ENCODE measurements at places on chromosomes 11 and 22.

DNA sequence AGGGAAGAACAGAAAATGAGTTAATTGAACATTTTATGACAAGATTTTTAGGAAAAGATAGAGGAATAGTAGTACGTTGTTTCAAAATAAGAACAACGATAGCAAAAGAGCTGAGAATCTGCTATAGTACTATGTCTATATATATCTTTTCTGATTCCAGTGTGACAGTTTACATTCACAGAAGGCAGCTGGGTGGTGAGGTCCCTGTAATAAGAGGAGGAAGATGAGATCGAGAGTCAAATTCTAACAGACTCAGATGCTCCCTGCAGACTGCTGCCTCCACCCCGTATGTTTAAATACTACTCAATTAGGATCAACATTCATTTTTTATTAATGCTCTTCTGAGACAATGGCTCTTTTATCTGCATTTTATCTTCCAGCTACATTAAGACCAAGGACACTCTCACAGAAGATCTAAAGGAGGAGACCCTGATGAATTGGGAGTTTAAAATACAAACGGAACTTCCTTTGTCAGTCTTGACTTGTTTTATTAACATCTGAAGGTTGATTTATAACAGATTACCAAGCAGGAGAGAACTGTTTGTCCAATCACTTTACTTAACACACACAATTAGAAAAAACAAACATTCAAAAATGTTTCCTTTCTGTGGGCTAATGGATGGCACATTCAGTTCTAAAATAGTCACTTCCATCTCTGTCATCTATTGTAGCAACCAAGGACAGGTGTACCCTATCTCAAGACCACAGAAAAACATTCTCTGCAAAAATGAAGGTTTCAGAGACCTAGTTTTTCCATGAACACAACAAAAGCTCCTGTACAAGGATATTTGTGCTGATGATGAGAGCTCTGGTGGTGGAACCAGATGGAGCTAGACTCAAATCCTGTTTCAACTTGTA is 240.2 kb downstream of the CADM1 start:
- no peak for DNase-seq

GRCh38 chr11:271319-271715 is 6.9 kb upstream of the NLRP6 start:
- DNase-seq: no peak

- DNase-seq: no peak
These were observed 2.4 kb downstream of the C1QTNF4 start for GRCh38 chr11:47591764-47592163.

- DNase-seq: peak; percentile 77
These were observed 268.4 kb downstream of the ETS1 start for GRCh38 chr11:128318856-128319474.

DNA sequence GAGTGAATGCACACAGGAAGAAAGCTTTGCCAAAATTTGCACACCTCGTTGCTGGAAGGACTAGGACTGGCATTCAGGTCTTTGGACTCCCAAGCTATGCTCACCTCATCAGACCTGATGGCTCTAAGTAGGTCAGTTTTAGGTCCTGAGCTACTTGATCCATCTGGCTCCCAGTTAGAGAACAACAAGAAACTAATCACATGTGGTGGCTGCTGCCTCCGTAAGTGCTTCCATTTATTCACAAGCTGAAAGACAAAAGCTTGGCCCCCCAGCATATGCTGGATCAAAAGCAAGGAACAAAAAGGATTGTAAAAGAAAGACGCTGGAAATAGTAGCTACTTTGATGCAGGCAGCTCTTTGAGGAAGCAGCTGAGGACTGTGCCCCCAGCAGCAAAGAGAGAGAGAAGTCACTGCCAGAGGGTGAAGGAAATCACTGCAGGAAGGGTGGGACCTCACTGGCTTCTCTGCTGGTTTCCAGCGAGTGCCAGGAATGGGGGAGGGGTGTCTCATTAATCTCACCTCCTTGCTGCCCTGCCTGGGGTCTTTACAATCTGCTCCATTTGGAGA is 268.9 kb downstream of the KIRREL3 start:
- DNase-seq: no peak

DNA sequence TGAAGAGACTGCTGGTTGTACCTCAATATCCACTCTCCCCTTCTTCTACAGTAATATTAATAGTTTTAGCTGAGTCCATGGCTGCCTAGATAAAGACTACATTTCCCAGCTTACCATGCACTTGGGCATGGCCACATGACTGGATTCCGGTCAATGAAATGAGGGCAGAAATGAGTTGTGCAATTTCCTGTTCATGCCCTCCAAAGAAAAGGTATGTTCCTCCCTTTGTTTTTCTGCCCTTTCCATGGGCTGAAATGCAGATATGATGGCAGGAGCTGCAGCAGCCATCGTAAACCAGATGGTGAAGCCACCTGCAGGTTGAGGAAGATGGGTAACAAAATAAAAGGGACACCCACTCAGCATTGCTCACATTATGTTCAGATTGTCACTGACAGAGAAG is 15.3 kb upstream of the ELFN2 start:
- DNase-seq: no peak

GRCh38 chr11:48043991-48044512 is 63.7 kb downstream of the PTPRJ start:
- no peak for DNase-seq

- no peak for DNase-seq
These were observed 11.9 kb downstream of the IPO7 start for GRCh38 chr11:9396310-9396709.

GRCh38 chr11:133815636-133816035 is 29.7 kb downstream of the SPATA19 start:
- no peak for DNase-seq

GRCh38 chr11:120137187-120137610 is 714 bp downstream of the TRIM29 start:
- no peak for DNase-seq

- DNase-seq: peak; percentile 83
These were observed at the start of gene CD44 for GRCh38 chr11:35138943-35139721. CD44 (plus strand) TSS chr11:35139171; CDS start chr11:35139304, 133 bp downstream.

- no peak for DNase-seq
These were observed 35.5 kb downstream of the ACO2 start for GRCh38 chr22:41504397-41504796.

- DNase-seq: no peak
These were observed 5.8 kb downstream of the ARL14EP start for GRCh38 chr11:30328681-30329080.

- no peak for DNase-seq
These were observed 3.5 kb downstream of the FIBIN start for GRCh38 chr11:26997378-26997777.

- no peak for DNase-seq
These were observed 789.4 kb downstream of the OPCML start for GRCh38 chr11:132742929-132743328.

GRCh38 chr22:42026705-42027104 is 28.1 kb downstream of the WBP2NL start:
- no peak for DNase-seq

- DNase-seq: peak; percentile 24
These were observed 62.0 kb downstream of the IGF2 start for GRCh38 chr11:2077061-2077802.

DNA sequence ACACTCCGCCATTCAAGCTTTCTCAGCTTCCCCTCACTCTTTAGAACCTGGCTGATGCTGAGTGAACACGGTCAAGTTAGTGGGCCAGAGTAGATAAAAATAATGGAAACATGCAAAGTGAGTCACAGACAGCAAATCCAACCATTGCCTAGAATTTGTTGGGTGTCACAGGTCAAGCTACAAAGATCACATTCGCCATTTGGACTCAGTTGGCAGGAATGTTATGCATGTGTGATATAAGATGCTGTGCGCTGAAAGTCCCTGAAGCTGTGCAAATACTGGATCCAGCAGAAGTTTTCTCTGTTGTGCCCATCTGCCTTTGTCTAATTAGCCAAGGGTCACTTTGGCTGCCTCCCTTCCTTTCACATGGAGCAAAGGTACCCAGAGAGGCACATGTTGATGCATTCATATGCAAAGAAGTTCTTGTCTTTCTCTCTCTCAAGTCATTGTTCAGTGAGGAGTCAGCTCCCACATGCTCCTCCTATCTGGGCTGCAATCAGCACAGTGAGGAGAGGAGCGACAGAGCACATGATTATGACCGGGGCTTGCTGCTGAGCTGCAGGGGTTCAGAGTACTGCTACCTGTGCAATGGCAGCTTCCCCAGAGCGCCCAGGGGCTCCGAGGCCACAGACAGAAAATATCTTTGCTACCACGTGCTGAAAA is 39.7 kb downstream of the FLI1 start:
- peak; percentile 40 for DNase-seq

- no peak for DNase-seq
These were observed 277.4 kb downstream of the BLID start for GRCh38 chr11:121838571-121838970.

DNA sequence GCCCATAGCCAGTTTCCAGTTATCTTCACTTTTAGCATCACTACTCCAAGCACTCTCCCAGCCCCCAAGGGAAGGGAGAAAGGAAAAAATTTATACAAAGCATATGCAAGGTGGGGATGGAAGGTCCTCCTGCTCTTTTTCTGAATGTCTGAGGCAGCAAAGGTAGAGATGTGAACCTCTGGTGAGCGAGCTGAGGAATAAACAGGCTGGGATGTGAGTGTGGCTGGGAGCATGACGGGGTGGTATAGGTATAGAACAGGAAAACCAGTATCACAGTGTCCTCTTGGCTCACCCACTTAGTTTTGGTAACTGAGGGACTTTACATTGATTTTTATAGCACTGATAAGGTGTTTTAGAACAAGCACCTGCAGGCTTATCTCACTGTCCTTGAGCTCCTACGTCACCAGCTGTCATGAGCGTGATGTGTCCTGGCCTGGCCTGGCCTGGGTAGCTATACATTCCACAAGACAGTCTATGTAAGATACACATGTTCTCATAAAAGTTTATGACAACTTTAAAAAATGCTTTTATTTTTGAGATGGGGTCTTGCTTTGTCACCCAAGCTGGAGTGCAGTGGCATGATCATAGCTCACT is 10.3 kb upstream of the POLD3 start:
- DNase-seq: no peak

GRCh38 chr22:37639771-37640590 is 512 bp downstream of the SH3BP1 start:
- DNase-seq: no peak

- no peak for DNase-seq
These were observed 42.3 kb downstream of the PC start for GRCh38 chr11:66915866-66916265.

DNA sequence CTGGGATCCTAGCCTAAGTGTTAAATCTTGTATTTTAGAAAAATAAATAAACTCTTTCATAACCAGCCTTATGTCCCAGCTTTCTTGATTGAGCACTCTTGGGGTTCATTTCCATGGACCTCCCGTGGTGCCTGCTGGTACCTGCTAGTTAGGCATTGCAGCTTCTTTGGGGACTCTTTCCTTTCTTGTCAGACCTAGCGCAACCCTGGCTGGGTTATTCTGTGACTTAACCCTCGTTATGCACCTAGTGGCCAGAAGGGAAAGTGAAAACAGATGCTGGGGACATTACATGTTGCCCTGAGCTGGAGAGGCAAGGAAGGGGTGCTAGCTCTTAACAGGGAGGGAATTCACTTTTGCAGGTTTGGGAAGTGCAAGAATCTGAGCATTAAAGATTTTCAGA is 46.8 kb downstream of the APIP start:
- DNase-seq: no peak

DNA sequence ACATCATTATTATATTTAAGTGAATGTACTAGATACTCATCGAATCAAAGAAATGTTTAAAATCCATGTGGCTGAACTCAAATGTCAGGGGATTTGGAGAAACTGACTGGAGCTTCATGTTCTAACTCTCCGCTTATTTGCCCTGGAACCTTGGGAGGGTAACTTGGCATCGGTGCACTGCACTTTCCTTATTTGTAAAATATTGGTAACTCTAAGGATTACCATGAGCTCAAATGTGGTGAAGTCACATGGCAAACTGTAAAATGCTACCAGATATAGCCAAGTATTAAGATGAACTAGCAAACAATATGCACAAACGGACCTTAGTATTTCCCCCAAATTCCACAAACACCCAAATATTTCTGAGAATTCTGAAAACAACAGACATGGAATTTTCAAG is 75.6 kb downstream of the ETS1 start:
- DNase-seq: no peak

GRCh38 chr11:30314625-30315024 is 8.3 kb upstream of the ARL14EP start:
- no peak for DNase-seq

- no peak for DNase-seq
These were observed 74.0 kb upstream of the MYOD1 start for GRCh38 chr11:17645190-17645970.
